8988T (cell line): ENCODE measurements at places on chromosomes 16 and 17.

DNA sequence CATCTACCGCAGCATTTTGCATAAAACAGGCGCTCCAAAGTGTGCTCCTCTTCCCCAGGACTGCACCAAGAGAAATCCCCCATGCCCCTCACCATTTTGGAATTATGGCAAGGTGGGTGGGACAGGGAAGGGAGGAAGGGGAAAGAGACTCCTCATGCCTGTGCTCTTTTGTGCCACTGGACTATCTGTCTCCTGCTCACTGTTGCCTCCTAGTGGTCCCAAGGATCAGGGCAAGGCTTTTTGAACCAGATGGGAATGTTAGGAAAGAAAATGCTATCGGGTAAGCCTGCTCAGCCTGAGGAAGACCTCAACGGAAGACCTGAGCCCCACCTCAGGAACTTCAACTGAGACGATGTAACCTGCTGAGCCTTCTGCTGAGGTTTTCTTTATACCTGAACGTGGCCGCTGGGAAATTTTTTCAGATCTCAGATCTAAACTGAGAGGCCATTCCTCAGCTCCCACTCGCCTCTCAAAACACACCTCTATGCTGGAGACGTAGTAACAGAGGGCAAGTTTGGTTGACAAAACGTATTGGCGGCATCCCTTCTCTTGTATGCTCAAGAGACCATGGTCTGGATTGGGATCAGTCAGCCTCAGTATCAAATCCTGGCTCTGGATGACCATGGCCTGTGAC, 58.3 kb downstream of the SPACA3 start:
- DNase-seq, result no peak

DNA sequence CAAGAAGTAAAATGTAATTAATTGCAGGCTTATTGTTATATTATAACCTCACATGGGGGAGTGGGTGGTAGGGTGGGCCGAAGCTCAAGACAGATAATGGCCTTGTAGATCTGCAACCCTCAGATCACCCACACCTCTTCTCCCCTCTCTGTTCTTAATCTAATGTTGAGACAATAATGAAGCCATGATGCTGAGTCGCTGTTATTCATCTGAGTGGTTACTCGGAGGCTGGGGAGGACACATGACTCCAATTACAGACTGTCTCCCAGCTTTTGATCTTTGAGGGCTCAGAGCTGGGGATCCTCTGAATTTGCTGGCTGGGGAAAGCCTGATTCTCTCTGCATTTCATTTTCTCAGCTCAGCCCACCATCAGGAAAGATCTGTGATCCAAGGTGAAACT, 275.3 kb downstream of the SHISA9 start:
- DNase-seq, result no peak

GRCh38 chr17:75636381-75637142, 3.3 kb downstream of the SMIM5 start:
- DNase-seq, result peak; percentile 11

- no peak for DNase-seq
Measured at GRCh38 chr16:24826096-24826690, 19.6 kb upstream of the SLC5A11 start.

- no peak for DNase-seq
Measured at GRCh38 chr17:82321947-82322466, 4.6 kb upstream of the CD7 start.
